ENCODE measurements at places on chromosomes 1 and 21. TPM values are rescaled to one million over a fixed set of nuclear protein-coding genes. Genes with fewer than 3 reads are reported as not detected.

HAO2 gene
- total RNA-seq: not detected

PRRX1 gene
- total RNA-seq: not detected

DEPDC1 gene
- total RNA-seq: 14.9 TPM

CDA gene
- 35.1 TPM for total RNA-seq

HRNR gene
- not detected for total RNA-seq

ADAMTS1 gene
- total RNA-seq: 0.15 TPM

LCE5A gene
- not detected for total RNA-seq

PIK3R3 gene
- 1.1 TPM for total RNA-seq

RGS21 gene
- not detected for total RNA-seq

All from A549 treated with ZK216348 at 1 μM for 4 hours (cell line).